ENCODE measurements at places on chromosomes 2 and 18.

GRCh38 chr2:171965661-171966060, 34.1 kb upstream of the METAP1D start:
- no peak for DNase-seq

GRCh38 chr2:30306522-30306921, 75.2 kb downstream of the LBH start:
- no peak for DNase-seq

DNA sequence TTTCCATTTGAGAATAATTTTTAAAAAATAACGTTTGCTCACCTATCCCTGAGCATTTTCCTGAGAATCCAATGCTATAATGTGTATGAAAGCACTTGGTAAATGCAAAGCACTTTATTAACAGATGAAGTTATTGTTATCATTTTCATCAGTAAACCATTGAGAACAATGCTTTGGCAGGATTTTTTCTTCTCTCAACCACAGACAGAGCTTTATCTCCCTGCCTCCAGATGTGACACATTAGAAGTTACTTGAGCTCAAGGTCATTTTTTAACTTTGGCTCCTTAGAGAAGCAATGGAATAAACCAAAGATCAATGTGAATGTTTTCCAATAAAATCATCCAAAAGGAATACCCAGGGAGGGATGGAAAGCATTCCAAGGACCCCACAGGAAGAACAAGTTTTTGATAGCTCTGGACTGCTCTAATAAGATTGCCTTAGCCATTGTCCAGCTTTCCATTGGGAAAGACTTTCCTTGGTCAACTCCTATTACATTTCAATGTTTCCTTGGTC, 118.9 kb upstream of the NT5C1B start:
- no peak for DNase-seq

- no peak for DNase-seq
Observed at GRCh38 chr2:31075941-31076590, 62.2 kb downstream of the GALNT14 start.

DNA sequence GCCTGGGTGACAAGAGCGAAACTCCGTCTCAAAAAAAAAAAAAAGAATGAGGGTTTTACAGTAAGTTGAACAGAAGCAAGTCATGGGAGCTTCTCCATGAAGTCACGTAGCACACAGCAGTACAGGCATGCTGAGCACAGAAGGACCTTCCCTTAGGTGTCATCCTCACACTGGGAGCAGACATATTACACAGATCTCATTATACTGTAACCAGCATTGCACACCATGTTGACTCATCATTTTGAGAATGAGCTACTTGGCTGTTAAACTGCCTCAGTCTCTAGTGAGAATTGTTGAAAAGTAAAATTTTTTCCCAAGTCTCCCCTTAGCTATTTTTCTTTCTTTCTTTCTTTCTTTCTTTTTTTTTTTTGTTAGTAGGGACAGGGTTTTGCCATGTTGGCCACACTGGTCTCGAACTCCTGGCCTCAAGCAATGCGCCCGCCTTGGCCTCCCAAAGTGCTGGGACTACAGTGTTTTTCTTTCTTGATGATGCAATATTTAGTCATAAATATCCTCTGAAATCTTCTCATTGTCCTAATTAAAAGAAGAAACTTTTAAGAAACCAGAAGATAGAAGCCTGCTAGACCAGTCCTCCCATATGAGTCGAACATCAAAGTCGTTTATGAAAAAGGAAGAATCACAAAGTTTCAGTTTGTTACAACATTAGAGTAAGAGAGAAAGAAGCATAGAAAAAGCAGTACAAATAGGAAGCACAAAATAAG, 37.9 kb upstream of the PPP1CB start:
- no peak for DNase-seq

- DNase-seq: no peak
Observed at GRCh38 chr2:40123746-40124145, 328.1 kb downstream of the SLC8A1 start.

- DNase-seq: no peak
Observed at GRCh38 chr2:37934591-37935513, 9.8 kb downstream of the RMDN2 start.

DNA sequence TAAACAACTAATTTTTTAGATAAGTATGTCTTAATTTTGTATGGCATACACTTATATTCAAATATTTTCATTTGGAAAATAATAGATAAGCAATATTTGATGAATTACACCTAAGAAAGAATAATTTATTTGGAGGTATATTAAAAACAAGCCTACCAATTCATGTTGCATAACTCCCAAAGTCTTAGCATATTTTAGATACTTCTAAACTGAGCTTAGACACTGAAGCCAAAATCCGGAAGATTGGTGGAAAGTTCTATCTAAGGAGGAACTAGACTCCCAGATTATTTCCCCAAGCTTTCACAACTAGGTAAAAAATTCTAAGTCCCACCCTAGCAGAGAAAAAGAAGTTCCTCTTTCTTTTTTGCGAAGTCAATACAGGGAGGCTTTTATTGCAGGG, 221.0 kb upstream of the MMADHC start:
- DNase-seq: no peak

DNA sequence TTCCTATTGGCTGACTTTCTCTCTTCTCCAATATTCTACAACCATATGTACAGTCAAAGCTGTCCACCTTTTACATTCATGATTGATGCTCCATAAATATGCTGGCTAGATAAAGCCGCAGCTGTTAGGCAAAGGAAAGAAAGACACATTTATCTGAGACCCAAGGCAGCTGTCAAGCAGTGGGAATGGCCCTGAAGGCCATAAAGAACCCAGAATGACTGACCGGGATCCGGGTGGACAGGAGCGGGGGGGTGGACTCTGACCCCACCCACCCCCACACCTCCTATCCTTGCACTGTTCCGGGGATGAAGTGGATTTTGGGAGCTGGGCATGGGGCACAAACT, 116.4 kb downstream of the RTP5 start:
- no peak for DNase-seq

- no peak for DNase-seq
Observed at GRCh38 chr2:175935289-175936181, 66.5 kb downstream of the LNPK start.

GRCh38 chr2:63049211-63049969, 1.2 kb upstream of the OTX1 start:
- no peak for DNase-seq

GRCh38 chr2:19312949-19313348, 45.5 kb downstream of the OSR1 start:
- DNase-seq: no peak

DNA sequence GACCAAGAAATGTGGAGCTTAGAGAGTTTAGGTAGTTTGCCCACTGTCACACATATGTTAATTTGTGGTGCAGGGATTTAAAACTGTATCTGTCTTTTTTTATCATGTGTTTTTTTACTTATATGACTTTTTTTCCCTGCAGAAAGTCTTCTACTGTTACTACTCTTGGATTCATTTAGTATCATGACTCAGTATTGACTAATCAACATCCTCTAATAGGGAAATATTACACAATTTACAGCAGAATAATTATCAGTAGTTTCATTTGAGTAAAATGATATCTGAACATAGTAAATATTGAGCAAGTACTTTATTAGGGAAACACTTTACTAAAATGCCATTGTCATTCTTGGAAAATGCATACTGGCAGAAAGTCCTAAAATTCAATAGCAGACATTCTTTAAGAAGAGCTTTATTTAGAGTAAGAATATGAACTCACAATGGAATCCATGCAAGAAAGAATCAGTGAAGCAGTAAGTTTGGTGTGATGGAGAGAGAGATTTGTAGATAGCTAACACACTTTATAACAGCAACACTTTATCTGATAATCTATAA, 425.9 kb upstream of the SLC8A1 start:
- no peak for DNase-seq

DNA sequence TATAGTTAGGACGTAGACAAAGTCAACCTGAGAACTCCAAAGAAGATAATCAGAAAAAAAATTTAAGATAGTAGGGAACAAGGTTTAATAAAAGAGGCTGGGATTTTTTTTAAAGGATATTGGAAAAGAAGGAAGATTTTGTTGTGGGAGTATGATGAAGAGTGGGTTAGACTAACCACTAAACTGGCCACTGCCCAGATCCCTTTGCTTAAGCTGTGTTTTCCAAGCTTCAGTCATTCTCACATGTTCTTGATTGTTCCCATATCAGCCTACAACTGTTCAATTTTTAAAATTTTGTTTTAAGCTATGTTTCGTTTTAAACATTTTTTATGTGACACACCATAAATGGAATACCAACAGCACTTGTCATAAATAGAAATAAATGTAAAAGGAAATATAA, 284.5 kb upstream of the MMADHC start:
- no peak for DNase-seq

DNA sequence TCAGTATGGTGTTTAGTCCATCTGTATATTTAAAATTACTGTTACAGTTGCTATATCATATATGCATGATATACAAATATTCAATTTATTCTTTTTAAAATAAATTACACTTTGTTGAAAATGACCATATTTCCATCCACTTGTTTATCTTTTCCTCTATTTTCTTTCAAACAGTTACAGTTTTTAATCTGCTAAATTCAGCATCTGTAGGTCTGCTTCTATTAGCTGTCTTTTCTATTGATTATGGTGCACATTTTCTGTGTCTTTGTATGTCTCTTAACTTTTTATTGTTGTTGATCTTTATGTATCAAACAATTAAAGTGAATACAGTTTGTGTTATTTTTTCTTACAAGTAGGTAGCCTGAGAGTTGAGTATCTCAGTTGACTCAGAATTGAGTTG, 28.1 kb downstream of the IL18R1 start:
- DNase-seq: no peak

DNA sequence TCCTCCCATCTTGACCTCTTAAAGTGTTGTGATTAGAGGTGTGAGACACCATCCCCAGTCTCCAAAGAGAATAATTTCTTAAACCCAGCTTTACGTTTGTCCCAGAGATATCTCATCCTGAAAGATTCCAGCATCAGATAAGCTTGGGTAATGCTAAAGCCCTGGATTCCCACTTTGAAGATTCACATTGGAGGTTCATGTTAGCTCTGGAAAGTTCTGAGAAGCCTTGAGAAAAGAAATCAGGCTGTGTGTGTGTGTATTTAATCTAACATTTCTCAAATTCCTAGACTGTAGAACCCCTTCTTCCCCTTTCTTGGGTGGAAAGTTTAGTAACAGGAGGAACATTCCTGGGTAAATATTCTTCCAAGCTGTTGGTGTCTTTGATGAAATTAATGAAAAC, 18.0 kb downstream of the ZNF532 start:
- no peak for DNase-seq

- DNase-seq: no peak
Observed at GRCh38 chr18:75124991-75125381, 84.0 kb downstream of the PTGR3 start.

DNA sequence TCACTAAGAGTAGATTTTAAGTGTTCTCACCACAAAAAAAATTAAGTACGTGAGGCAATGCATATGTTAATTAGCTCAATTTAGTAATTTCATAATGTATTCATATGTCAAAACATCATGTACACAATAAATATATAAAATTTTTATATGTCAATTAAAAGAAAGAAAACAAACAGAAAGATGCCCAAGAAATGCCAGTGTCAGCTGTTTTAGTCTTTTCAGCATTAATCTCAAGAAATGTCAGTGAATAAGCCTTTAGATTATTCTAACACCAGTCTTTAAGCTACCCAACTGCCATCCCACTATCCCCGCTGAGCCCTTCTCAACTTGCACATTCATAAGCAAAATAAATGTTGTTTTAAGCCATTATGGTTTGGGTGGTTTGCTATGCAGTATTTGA, 76.5 kb downstream of the C1D start:
- no peak for DNase-seq

DNA sequence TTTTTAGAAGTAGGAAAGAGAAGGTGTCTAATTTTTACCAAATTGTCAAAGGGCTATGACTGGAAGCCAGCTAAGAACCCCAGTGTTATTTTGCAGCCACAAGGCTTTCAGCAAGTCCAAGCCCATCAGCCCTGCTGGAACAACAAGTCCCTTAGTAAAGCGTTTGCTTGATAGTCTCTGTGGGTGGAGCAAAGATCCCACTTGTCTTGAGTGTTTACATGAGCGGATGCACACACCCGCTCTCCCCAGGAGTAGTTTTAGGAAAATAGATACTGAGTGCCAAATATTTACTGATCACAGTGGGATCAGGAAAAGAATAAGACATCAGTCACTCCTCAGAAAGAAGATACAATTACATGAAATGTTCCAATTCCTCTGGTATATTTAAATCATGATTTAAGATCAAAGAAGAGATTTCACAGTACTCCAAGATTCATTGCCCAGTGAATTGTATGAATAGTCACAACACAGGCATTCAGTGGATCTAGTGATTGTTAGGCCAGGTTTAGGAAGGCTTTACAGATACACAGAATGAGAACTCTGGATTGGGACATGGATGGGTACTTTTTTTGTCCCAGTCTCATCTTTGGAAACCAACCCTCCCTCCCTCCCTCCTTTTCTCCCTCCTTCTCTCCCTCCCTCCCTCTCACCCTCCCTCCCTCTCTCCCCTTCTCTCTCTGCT, 514.9 kb downstream of the PTPRM start:
- DNase-seq: no peak

GRCh38 chr2:174263997-174264396, 15.7 kb upstream of the OLA1 start:
- no peak for DNase-seq

GRCh38 chr2:67065046-67065445, 332.1 kb upstream of the ETAA1 start:
- no peak for DNase-seq

GRCh38 chr2:235358981-235359471, 134.8 kb upstream of the AGAP1 start:
- no peak for DNase-seq

DNA sequence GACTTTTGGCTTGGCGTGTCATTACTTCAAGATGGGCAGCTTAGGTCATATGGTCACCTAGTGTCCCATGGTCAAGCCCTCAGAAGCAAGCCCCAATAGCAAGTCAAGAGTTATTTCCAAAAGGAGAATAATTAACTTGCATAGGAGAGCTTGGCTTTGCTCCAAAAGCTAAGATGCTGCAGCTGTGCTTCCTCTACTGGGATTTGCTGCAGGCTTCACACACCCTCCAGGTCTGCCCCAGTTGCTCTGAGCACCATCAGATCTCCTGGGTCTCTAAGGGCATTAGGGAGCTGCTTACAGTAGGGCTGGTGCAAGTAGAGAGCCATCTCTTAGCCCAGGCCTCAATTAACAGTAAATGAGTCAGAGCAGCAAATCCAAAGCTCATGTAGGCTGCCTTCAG, 46.6 kb downstream of the THUMPD2 start:
- DNase-seq: no peak

- DNase-seq: no peak
Observed at GRCh38 chr2:181411105-181411849, 45.9 kb upstream of the ITGA4 start.

GRCh38 chr2:217835931-217836891, 166.6 kb downstream of the TNS1 start:
- DNase-seq: no peak

DNA sequence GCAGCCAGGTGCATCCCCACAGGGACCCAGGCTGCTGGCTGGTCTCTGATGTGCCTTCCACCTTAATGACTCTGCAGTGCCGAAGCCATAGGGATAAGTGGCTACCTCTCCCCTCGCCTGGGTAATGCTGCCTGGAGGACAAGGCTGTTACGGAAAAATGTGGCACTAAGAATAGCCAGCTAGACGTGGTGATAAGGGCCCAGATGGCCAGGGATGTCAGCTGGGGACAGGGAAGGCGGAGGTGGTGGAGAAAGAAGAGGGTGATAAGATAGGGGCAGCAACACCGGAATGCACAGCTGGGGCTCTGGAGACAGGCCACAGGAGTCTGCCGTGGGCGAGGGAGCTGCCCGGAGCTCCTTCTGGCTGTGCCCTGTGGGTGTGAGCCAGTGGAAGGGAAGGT, 170.6 kb downstream of the FHOD3 start:
- no peak for DNase-seq

Data from activated CD4-positive, CD25-positive, alpha-beta regulatory T cell (primary cell).